GM23248 (cell line): ENCODE measurements at places on chromosomes 4 and X. TPM values are rescaled to one million over a fixed set of nuclear protein-coding genes. Genes with fewer than 3 reads are reported as not detected.

Gene MAB21L2
- total RNA-seq: not detected in 2 replicates

Gene ERVMER34-1
- total RNA-seq: not detected in 2 replicates

Gene SERTM2
- total RNA-seq: not detected in 2 replicates

Gene ZNF630
- total RNA-seq: 0.22 and 0.25 TPM in 2 replicates

Gene ITIH6
- not detected in 2 replicates for total RNA-seq

Gene ATOH1
- not detected in 2 replicates for total RNA-seq

Gene SPANXN3
- not detected in 2 replicates for total RNA-seq

Gene PRDM5
- 12.6 and 18.7 TPM in 2 replicates for total RNA-seq

Gene KDR
- total RNA-seq: under 0.01 TPM in 1 of 2 replicates, not detected in the other

- H3K36me3 ChIP-seq: no peaks in the 10 kb centered on the region
- no peaks in the 10 kb centered on the region for H3K27me3 ChIP-seq
- H3K27ac ChIP-seq: 0 out of 2 replicates have a peak overlapping the region, but pooled peaks have one; percentile 7
- no peaks in the 10 kb centered on the region; the same call in 1 of the 2 replicates for H3K4me1 ChIP-seq
- peak overlapping the region; percentile 78 for H3K4me3 ChIP-seq
Observed at GRCh38 chrX:102712981-102713625, 855 bp downstream of the GPRASP2 start.

DNA sequence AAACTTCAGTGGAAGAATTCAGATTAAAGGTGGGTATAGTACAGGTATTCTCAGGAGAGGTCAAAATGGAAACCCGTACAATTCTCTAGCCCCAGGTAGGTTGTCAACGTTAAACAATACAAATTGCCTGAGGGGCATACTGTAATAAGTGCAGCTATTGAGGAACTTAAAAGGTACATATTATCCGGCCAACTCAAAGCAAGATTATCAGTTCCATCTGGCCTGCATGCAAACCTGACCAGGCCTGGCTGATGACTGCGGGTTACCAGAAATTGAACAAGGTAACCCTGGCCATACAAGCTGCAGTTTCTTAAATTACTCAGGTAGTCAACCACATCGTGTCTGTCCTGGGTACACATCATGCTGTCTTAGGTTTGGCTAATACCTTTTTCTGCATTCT, 12.3 kb upstream of the ZNF630 start:
- no peaks in the 10 kb centered on the region for H3K27me3 ChIP-seq
- H3K36me3 ChIP-seq: no peaks in the 10 kb centered on the region
- DNase-seq: no peak
- H3K4me3 ChIP-seq: no peak overlapping the region
- no peaks in the 10 kb centered on the region for H3K4me1 ChIP-seq
- H3K27ac ChIP-seq: no peak overlapping the region

DNA sequence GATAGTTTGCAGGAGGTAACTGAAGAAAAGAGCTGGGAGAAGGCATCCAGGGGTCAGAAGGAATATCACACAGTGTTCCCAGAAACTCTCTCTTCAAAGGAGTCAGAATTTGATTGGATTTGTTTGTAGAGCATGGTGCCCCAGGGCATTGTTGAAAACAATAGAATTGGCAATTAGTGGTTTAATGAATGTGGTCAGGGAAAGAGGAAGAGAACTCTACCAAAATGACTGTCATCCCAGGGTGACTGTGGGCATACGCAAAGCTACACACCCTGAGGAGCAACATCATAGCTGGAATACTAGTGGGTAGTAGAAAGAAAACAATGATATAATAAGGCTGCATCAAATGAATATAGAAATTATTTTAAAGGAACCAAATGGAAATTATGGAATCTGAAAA, 21.5 kb downstream of the TNIP2 start:
- H3K36me3 ChIP-seq: no peaks in the 10 kb centered on the region; the same call in 1 of the 2 replicates
- DNase-seq: no peak
- H3K27me3 ChIP-seq: no peaks in the 10 kb centered on the region
- no peak overlapping the region for H3K4me3 ChIP-seq
- H3K27ac ChIP-seq: no peak overlapping the region
- no peaks in the 10 kb centered on the region for H3K4me1 ChIP-seq

- no peaks in the 10 kb centered on the region for H3K36me3 ChIP-seq
- H3K4me3 ChIP-seq: no peak overlapping the region
- no peak for DNase-seq
- no peaks in the 10 kb centered on the region for H3K27me3 ChIP-seq
- H3K27ac ChIP-seq: no peak overlapping the region
Observed at GRCh38 chrX:154850957-154851611, 16.6 kb upstream of the SMIM9 start.

DNA sequence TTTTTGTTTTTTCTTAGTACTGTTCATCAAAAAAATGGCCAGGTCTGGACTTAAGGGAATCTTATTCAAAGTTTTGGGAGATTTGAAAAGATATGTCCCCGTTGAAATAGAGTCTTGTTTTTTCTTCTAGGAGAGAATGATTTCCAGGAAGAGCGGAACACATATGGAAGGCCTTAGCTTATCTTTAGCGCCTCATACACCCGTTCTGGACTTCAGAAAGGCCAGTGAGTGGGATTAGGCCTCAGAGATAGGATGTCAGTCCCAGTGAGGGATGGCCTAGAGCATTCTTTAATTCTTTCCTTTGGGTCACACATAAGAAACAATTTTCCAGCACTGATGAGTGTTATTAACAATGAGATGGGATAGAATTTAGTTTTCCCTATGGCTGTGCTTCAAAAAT, 54.5 kb upstream of the HAND2 start:
- H3K4me1 ChIP-seq: no peaks in the 10 kb centered on the region
- no peak overlapping the region for H3K4me3 ChIP-seq
- no peaks in the 10 kb centered on the region for H3K36me3 ChIP-seq
- H3K27me3 ChIP-seq: no peaks in the 10 kb centered on the region
- DNase-seq: no peak

DNA sequence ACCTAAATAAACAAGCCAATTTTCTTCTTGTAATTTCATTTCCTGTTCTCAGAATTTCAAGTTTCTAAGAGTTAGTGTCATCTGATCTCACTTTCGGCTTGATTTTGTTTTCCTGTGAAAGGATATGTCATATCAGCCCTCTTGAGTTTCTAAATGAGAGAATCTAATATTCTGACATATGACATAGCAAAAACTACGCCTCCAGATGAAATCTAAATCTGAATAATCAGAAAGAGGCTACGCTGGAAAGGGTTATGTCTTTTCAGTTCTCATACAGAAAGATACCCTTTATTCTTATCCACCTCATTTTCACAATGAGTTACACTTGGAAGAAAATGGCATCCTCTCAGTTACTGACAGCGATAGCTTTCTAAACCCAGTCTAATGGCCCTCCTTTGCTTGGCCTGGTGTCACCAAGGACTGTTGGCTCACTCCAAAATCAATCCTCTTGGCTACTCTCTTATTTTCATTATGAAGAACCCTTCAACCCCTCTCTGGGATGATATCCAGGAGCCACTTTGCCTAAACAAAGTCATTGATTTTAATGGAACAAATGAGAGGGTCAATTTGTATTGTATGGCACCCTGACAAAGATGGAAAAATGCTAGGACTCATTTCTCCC, 65.6 kb downstream of the ASB9 start:
- no peak for DNase-seq
- H3K4me3 ChIP-seq: no peak overlapping the region
- H3K27me3 ChIP-seq: no peaks in the 10 kb centered on the region
- H3K27ac ChIP-seq: no peak overlapping the region

GRCh38 chr4:126890994-126891393, 741.8 kb upstream of the INTU start:
- H3K4me1 ChIP-seq: peaks cover 28% of the 10 kb centered on the region
- H3K27ac ChIP-seq: no peak overlapping the region
- no peaks in the 10 kb centered on the region for H3K36me3 ChIP-seq
- peak; percentile 30 for DNase-seq
- no peak overlapping the region for H3K4me3 ChIP-seq

GRCh38 chr4:5753766-5754528, 42.9 kb downstream of the EVC start:
- peak overlapping the region; percentile 57 for H3K27ac ChIP-seq
- H3K4me3 ChIP-seq: no peak overlapping the region
- H3K27me3 ChIP-seq: no peaks in the 10 kb centered on the region
- peaks cover 39% of the 10 kb centered on the region for H3K4me1 ChIP-seq

DNA sequence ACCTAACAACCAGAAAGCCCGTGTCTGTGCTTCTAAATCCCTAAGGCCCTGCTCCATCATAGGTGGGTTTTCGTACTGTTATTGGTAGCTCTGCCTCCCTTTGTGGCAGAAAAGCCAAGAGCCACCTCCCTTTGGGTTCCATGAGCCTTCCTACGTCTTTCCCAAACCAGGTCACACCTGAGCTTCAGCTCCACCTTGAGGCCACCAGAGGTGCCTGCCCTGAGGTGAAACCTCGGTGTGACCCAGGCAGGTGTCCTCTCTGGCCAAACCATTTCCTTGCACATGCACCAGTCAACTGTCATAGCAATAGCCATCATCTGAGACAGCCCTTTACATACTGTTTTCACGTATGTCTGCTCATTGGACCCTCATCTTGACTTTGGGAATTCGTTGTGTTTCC, 188.0 kb upstream of the RBPJ start:
- peaks cover 22% of the 10 kb centered on the region for H3K27me3 ChIP-seq
- no peak for DNase-seq
- H3K4me3 ChIP-seq: no peak overlapping the region
